AG10803 (cell line): ENCODE measurements at places on chromosomes 16 and 17.

GRCh38 chr17:56313201-56313600 is 159.9 kb downstream of the ANKFN1 start:
- DNase-seq: no peak

DNA sequence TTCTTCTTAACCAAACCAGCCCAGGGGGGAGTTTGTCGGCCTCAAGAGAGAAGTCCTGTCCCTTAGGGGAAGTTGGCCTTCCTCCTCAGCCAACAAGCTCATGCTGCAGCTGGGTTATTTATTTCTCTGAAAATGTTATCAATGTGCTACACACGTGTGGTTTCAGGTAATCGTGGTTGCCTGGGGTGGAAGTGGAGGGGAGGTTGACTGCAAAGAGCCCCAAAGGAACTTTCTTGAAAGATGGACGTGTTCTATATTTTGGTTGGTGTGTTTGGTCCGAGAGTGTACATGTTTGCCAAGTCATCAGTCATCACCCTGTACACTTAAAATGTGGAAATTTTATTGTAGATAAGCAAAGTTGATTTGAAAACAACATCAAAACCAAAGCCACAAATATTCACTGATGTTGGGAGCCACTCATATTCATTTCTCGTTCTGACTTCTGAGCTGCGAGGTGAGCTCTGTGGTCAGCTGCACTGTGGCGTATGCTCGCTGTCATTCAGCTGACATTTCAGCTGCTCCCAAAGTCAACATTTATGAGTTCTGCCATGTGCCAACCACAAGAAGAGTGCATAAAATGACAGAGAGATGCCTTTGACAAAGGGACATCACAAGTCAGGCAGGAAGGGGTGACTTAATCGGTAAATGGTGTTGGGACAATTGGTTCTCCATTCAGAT is 26.5 kb upstream of the ADGRG1 start:
- no peak for DNase-seq

DNA sequence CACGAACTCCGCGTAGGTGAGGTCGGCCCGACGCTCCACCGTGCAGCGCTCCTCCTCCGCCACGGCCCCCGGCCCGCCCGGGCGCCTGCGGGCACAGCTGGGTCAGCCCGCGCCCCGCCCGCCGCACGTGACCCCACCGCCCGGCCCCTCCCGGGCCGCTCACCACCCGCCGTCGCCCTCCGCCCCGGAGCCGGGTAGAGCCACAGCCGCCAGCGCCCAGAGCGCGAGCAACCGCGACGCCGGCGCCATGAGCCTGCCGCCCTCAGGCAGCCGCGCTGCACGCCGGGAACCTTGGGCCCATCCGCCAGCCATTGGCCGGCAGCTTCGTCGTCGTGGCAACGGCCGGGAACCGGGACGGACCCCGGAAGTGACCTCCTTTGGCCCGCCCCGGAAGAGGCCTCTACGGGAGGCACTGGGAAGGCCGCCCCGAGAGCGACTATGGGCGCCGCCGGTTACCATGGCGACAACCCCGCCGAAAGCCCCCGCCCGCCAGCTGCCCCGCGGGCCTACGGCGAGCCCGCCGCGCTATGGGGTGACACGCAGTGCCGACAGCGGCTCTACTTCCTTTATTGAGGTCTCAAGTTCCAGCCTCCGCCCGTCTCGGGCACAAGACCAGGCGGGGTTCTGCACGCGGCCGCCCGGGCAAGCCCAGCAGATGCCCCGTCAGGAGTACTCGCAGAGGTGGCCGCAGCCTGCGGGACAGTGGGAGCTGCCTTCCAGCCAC is at the start of gene JMJD8:
TSS of gene JMJD8 (minus strand) at position 264 of the 724 bp plus-strand sequence. CDS start at position 249, 15 bp downstream.
- DNase-seq: peak; percentile 94

DNA sequence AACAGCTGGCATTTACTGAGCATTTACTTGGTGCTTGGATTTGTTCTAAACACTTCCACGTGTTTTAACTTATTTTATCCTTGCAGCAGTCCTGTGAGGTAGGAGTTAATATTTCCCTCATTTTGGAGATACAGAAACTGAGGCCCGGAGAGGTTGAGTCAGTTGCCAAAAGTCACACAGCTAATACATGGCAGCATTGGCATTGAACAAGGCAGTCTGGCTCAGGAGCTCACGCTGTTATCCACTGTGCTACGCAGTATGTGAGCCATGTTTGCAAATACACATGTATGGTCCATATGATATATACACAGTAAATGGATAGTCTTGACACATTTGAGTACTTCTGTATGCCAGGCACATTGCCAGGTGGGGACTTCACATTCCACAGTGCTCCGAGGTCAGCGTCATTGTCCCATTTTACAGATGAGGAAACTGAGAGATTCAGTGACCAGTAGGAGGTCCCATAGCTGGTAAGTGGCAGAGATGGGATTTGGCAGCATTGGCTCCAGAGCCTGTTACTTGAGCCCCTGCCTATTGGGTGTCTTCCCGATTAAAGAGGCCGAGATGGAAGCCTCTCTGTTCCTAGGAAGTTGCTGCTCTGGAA is 110.7 kb downstream of the ABCC6 start:
- DNase-seq: no peak

GRCh38 chr16:20910781-20911321 is 10.3 kb downstream of the LYRM1 start:
- peak; percentile 94 for DNase-seq

GRCh38 chr16:49600536-49600935 is 226.9 kb downstream of the C16orf78 start:
- no peak for DNase-seq

DNA sequence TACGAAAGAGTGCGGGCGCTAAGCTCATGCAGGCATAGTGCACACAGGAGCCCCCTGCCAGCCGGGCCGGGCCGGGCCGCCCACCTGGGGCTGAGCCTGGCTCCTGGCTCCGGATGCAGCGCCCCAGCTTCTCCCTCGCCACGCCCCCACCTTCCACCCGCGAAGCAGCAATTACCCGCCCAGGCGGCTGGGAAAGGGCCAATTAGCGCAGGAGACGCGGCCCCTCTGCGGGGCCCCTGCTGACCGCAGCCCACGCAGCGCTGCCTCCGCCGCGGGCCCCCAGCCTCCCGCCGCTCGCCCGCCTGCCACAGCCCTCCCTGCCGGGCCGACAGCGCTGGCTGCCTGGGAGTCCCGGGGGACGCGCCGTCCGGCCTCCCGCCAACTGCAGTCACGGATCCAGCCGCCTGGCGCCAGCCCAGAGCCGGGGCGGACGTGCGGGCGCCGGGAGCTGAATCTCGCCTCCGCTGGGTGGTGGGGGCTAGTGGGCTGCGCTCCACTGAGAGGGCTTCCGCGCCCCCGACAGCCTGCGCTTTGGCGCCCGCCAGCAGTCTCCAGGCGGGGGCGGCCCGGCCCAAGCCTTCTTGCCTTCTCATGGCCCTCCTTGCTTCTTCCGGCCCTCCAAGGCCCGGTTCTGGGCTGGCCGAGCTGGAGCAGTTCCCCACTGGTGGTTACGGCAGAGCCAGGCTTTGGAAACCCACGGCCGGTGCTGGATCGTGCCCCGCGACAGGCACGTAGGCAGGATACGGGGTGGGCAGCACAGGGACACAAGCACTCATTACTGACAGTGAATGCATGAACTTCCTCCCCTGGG is 14.9 kb upstream of the CBFB start:
- peak; percentile 54 for DNase-seq

DNA sequence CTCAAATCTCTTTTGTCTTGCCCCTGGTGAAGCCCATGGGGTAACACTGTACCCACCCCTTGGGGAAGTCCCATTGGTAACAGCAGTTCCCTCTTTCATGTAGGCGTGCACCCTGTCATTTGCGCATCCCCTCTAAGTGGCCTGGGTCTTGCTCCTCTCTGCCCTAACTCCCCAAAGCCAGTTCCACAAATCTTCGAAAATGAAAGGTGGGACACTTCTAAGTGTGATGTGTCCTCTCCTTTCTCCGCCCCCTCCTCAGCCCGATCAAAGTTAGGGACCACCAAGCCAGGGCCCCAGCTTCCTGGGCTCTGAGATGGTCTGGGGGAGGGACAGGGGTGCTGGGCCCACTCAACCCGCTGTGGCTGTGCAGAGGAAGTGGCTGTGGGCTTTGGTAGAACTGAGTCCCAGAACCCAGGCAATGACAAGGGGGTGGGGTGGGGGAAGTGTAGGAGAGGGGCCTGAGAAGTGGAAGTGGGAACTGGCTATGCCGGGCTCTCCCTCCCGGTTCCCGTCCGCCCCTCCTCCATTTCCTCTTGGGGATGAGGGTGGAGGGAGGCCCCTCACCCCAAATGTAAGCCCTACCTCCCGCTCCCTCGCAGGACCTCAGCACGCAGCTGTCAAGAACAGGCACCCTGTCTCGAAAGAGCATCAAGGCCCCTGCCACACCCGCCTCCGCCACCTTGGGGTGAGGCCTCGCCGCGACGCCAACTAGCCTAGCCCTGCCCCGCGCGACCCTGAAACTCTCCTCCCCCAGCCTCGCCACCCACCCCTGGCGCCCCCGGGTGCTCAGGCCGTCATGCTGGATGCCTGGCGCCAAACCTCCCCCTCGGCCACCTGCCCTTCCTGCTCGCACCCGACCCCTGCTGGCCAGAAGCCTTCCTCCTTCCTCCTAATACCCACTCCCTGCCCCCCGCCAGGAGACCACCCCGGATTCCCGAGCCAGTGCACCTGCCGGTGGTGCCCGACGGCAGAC is 8.7 kb downstream of the ABI3 start:
- no peak for DNase-seq

DNA sequence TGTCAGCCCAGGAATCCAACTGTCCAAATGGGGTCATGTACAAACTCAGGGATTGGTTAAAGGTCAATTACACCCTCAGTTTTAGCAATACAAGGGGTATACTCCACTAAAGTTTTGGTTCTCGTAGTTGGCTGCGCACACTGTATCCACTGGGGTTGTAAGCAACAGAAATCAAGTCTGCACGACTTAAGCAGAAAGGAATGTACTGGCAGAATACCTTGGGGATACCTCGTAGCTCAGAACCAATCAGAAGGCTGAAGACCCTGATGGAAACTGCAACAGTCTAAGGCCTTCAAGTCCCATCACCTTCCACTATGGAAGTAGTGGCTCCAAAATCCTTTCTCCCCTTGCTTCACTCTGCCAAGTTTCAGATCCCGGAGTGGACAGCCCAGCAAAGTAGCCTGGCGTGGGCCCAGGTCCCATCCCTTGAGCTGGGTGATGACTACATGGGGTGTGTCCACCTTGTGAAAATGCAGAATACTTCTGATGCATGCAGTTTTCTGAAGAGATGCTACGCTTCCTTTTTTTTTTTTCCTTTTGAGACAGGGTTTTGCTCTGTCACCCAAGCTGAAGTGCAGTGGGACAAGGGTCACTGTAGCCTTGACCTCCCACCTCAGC is 21.1 kb upstream of the RPH3AL start:
- DNase-seq: no peak

GRCh38 chr16:89076159-89076558 is 17.5 kb upstream of the ACSF3 start:
- DNase-seq: no peak

- DNase-seq: peak; percentile 88
Observed at GRCh38 chr17:73770115-73770848, 126.0 kb upstream of the SDK2 start.

DNA sequence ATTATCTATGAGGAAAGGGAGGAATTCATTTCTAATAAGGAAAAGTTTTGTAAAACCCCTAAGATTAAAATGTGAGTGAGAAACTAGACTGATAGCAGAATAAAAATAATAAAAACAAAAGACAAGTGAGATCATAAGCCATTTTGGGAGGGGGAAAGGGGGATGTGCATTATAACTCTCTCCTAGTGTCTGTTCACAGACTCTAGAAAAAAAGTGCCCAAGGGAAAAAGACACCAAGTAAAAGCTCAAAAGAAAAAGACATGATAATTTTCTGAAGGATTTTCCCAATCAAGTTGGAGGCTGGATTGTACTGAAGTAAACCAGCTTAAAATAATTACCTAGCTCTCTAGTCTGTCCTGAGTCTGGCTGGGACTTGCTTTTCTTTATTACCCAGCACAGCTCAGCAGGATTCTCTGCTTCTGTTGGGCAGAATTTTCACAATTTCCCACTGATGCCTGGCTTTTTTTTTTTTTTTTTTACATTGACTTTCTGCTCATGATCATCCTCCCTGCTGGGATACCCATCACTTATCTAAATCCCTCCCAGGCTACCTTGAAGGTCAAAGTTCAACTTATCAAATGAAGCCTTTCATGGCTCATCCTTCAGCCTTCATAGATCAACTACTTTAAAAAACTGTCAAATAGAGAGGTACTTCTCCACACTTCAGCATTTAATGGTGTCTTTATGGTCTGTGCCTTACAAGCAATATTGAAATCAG is 124.2 kb upstream of the KCNJ16 start:
- no peak for DNase-seq

DNA sequence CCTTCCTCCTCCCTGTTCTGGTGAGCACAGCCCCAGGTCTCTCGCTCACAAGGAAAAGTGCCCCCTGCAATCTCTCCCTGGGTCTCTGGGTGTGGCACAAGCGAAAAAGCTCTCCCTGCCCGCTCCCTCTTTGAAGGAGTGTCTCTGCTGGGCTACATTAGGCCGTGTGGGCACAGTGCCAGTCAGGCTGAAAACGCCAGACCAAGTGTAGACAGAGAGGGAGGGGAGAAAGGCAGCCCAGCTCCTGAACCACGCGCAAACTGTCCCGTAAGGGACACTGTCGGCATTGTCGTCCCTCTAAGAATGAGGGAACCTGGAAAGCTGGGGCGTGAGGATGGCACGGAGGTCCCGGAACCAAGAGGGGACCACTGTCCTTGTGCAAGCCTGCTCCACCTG is 3.9 kb downstream of the SMIM5 start:
- DNase-seq: no peak

GRCh38 chr17:80116921-80117380 is 15.6 kb downstream of the GAA start:
- DNase-seq: no peak

DNA sequence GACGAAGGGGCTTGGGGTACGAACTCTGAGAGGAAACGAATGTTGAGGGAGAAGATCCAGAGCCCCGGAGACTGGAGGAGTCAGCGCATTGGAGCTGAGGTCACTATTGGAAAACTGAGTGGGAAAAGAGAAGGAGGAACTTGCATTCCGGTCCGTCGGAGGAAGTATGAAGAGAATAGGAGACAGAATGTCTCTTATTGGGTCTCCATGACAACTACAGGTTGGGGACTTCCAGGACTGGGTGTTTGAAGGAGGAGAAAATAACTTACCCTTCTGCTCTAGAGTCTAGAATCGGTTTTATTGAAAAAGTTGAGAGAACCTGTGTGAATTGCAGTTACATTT is 537 bp downstream of the GOSR1 start:
- peak; percentile 20 for DNase-seq

GRCh38 chr16:82694239-82694874 is 67.6 kb downstream of the CDH13 start:
- DNase-seq: peak; percentile 71

DNA sequence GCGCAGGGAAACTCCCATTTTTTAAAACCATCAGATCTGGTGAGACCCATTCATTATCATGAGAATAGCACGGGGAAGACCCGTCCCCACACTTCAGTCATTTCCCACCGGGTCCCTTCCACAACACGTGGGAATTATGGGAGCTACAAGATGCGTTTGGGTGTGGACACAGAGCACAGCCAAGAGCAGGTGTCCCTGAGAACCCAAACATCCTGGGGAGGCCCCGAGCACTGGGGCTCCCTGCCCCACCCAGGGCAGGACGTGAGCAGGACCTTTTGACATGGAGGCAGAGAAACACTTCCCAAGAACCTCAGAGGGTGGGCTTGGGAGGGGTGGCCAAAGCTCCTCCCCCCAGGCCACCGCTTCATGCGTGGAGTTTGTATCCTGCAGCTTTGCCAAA is 89.9 kb upstream of the DNAH17 start:
- no peak for DNase-seq
